ENCODE measurements at places on chromosomes 3 and 15.
A peak's percentile ranks its signal among the peaks of the same experiment; 100 is the strongest.

DNA sequence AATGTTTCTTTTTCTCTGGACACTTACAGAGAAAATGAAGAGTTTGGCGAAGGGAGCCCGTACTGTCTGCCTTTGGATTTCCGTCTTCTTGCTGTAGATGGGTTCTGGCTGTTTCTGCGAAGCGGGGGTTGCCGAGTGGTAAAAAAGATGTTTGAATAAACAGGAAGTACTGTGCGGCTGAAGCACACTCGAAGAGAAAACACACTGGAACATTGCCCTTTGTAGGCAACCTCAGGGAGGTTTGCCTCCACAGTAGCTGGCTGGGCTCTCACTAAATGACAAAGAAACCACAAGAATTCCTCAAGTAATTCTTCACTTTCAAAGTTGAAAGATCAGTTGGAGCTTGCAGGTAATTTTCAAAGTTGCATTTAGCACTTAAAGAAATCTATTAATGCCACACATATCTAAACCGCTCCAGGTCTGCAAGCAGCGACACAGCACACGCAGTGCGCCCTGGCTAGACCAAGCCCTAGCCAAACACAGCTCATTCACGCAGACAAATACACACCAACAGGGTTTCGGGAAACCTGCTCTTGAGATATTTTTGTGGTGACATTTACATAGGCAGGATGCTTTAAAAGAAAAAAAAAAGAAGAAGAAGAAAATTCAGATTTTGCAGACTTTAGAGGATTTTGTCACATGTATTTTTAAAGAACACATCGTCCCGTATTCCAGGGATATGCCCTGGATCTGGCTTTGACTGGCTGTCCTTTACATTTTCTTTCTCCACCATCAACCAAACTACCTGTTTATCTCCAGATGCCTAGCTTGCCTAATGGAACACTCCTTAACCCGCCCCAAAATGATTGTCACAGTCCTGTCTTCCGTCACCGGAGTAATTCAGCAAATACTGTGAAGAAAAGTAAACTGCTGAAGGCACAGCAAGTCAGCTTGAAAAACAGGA lies 452.8 kb downstream of the FOXP1 start:
- DNase-seq = peak; percentile 49

DNA sequence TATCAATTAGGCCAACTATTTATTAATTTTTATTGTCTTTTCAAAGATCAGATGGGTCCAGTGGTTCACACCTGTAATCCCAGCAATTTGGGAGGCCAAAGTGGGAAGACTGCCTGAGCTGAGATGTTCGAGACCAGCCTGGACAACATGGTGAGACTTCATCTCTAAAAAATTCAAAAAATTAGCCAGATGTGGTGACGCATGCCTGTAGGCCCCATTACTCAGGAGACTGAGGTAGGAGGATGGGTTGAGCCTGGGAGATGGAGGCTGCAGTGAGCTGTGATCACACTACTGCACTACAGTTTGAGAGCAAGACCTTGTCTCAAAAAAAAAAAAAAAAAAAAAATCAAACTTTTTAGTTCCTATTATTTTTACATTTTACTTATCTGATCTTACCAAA lies 8.2 kb downstream of the AP3S2 start:
- no peak for DNase-seq

GRCh38 chr3:55160241-55160983 lies 232.6 kb upstream of the LRTM1 start:
- DNase-seq = no peak

DNA sequence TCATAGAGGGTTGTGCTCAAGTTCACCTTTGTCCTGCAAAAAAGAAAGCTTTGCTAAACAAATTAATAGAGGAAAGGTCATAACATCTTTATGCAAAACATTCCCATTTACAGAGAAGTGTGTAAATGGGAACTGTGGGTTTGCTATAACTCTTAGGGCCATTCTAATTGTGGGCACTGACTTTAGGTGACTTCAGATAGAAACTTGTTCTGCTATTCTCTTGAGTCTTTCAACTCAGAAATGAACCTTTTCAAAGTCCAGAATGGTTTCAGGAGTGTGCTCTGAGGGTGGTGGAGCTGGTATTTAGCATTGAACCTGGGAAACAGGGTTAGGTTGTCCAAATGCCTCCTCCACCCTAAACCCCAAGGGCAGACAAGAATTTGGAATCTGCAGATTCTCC lies 34.0 kb downstream of the SPTSSB start:
- no peak for DNase-seq

DNA sequence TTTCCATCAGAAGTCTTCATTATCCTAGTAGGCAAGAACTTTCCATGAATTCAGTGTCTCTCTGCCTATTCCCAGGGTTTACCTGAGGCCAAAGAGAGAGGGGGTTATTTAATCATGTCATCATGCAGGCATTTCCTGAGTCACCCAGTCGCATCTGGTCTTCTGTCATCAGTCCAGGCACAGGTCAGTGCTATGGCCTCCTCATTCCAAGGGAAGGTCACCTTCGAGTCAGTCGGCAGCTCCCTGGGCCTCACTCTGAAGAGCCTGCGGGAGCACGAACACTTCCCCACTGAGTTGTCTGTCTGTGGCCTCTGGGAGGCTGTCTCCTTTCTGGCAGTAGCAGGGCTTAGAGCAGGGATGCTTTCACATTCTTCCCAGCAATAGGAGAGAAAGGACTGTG lies 26.2 kb upstream of the LRTM1 start:
- no peak for DNase-seq

DNA sequence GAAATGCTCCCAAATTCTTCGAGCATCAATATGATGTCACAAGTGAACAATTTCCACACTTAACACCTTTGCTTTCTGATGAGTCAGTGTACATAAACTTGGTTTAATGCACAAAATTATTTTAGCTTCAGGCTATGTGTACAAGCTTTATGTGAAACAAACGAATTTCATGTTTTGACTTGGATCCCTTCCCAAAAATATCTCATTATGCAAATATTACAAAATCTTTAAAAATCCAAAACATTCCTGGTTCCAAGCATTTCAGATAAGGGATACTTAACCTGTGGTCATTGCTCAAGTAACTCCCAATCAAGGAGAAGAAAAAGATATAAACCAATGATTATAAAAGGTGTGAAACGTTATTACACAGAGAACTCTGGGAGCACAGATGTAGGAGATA lies 25.2 kb downstream of the RAB5A start:
- no peak for DNase-seq

GRCh38 chr3:56456117-56456516 lies 12.2 kb downstream of the ERC2 start:
- no peak for DNase-seq

DNA sequence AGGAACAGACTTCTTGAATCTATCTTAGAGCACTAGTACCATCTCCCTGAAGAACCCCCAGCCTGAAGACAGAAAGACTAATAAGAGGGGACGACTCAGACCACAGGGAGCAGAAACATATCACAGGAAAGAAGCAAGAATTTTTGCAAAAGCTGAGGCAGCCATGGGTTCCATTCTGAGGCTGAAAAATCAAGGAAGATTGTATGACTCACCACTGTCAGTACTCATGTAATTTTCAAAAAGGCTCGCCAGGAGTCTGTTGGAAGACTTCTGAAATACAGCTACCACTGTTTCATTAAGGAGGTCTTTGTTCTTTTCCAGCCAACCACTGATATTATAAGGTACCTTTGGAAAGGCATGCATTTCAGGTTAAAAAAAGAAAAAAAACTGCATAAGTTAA lies 47.5 kb downstream of the MYH15 start:
- no peak for DNase-seq

GRCh38 chr3:15903164-15903563 lies 105.4 kb upstream of the ANKRD28 start:
- DNase-seq = no peak

- no peak for DNase-seq
These were observed 693 bp upstream of the RPSA start for GRCh38 chr3:39405687-39406367.

GRCh38 chr3:140500473-140500872 lies 177.4 kb upstream of the TRIM42 start:
- DNase-seq = no peak

GRCh38 chr3:137761099-137761562 lies 3.0 kb upstream of the SOX14 start:
- DNase-seq = no peak

DNA sequence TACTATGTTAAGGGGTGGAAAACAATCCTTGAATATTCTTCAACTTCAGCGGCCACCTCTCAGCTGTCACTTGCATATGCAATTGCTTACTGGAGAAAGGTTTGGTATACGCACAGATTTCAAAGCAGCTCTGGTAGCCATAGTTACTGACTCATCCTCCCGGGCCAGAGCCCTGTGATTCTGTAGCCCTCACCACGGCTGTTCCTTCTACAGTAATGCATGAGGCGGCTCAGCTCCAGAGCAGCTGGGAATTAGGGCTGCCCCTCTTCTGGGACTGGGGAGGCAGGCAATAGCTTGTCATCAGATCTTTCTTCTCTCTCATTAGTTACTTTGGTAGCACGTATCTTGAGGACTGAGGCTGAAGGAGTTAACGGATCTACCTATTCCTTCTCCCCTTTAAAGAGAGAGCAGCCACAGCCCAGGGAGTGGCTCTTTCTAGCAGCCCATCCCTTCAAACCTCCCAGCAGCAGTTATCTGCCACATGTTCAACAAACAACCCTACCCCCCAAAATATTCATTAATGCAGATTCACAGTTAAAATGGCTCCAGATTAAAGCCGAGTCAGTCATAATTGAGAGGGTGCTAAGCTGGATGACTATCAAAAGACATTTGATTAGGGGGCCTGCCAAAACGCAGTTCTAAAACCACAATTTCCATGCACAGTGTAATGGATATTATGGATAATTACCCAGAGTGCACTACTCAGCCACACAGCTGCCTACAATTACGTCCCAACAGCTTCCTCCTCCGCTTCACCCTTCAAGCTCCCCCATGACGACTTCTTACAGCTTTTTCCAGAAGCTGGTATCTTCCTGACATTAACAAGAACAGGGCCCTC lies 54.7 kb downstream of the ETV5 start:
- no peak for DNase-seq

GRCh38 chr3:194489736-194490612 lies 3.2 kb upstream of the ATP13A3 start:
- no peak for DNase-seq

GRCh38 chr15:81189583-81190283 lies 6.9 kb upstream of the IL16 start:
- no peak for DNase-seq

- no peak for DNase-seq
These were observed 65.9 kb downstream of the SLCO2A1 start for GRCh38 chr3:133963657-133964396.

DNA sequence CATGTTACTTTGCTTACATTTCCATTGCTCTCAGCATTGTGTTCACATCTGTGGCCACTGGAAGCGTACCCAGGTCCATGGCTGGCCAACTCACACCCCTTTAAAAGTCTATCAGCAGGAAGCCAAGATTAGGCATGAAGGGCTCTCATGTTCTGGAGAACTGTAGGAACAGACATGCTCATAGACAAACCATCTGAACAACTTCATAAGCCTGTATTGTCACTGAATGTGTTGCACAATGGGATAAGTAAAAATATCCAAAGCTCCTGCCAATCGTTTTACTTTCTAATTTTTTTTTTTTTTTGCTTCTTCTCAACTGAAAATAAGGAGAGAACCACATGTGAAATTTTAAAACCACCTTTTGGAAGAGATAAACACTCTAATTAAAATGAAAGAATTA lies 6.4 kb downstream of the RPLP1 start:
- no peak for DNase-seq

- no peak for DNase-seq
These were observed 86.0 kb downstream of the ECT2 start for GRCh38 chr3:172836390-172836997.

GRCh38 chr3:57226176-57226575 lies 1.4 kb upstream of the APPL1 start:
- no peak for DNase-seq

DNA sequence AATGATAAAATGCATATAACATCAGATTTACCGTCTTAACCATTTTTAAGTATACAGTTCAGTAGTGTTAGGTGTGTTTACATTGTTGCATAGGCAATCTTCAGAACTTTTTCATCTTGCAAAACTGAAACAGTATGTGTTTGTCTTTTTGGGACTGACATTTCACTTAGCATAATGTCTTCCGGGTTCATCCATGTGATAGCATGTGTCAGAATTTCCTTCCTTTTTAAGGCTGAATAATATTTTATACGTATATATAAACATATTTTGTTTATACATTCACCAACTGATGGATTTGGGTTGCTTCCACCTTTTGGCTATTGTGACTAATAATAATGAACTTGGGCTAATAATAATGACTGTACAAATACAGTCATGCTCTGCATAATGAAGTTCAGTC lies 3.0 kb downstream of the PARP15 start:
- DNase-seq = no peak

DNA sequence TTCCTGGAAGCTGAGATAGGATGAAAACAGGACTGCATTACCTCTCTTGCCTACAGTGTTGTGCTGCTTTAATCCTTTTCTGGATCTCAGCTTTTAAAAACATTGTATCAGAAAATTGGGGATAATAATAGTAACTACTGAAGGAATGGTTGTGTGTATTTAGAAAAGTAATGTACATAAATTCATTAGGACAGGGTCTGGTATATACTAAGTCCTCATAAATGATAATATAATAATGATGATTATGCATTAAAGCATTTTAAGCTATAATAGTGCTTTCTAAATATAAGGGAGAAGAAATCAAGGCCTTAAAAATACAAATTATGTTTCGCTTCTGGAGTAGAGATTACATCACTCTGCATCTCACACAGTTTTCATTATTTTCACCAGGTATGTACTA lies 530.1 kb downstream of the ZNF385D start:
- DNase-seq = no peak

DNA sequence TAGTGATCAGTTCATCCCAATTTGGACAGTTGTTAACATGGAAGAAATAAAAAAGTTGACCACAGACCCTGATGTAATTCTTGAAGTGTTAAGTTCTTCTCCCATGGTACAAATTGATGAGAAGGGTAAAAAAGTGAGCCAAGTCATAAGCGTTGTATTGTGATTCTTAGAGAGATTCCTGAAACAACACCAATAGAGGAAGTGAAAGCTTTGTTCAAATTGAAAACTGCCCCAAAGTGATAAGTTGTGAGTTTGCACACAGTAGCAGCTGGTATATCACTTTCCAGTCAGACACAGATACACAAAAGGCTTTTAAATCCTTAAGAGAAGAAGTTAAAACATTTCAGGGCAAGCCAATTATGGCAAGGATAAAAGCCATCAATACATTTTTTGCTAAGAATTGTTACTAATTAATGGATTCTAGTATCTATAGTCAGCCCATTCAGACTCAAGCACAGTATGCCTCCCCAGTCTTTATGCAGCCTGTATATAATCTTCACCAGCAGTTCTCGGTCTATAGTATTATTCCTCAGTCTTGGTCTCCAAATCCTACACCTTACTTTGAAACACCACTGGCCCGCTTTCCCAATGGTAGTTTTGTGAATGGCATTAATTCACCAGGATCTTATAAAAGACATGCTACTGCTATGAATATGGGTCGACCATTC lies 38.2 kb downstream of the CDIN1 start:
- DNase-seq = no peak

- DNase-seq = no peak
These were observed 6.2 kb downstream of the DLG1 start for GRCh38 chr3:197292083-197292646.

- no peak for DNase-seq
These were observed 10.8 kb downstream of the IP6K1 start for GRCh38 chr3:49775538-49775937.

All from stimulated activated CD4-positive, alpha-beta T cell treated with anti-CD3 and anti-CD28 coated beads, Interleukin-12 subunit alpha, Interleukin-12 subunit beta, amount 100 ng/mL, for 24 hours (primary cell).